ENCODE measurements at places on chromosomes 1 and 21.

- DNase-seq = no peak
These were observed 81.0 kb upstream of the KCNK2 start for GRCh38 chr1:215001419-215002021.

DNA sequence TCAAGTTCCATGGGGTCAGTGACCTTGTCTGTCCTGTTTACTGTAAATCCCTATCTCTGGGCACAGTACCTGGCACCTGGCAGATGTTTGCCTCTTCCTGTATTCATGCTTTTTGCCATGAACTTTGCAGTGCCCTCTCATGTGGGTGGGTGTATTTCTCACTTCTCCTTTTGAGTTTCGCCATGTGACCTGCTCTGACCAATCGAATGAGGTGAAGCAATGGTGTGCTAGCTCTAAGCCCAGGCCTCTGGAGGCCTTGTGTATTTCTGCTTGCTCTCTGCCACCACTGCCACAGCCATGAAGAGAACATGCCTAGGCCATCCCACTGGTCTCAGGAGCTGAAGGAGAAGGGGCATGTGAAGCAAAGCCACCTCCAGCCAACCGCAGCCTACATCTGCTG lies 185.5 kb upstream of the ZC3H12A start:
- DNase-seq = no peak

DNA sequence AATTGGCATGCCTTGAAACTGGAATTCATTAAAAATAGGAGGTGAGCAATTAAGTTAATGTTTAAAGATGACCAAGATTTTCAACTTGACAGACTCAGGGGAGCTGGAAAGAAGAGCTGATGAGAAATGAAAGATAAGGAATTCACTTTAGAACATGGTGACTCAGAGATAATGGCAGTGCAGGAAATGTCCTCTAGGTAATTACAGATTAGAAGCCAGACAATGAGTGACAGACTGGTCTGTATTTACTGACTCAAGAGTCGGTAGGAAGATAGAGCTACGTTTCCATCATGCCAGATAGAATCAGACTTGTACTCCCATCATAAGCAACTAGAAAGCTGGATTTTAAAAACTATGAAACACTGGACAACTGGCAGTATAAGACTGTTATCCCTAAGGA lies 151.6 kb downstream of the AJAP1 start:
- DNase-seq = no peak

DNA sequence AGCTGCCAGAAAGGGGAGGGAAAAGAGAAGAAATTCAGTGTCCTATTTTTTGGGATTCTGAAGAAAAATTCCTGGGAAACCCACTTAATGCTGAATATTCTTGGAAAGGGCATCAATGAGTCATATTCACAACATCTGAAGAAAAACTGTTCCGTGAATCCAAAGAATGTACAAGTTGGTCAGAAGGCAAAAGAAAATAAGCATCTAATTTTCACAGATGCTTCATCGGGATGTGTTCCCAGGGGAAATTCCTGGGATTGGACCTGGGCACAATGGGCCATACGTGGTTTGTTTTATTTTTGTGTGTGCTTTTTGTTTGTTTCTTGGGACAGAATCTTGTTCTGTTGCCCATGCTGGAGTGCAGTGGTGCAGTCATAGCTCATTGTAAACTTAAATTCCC lies 112.2 kb downstream of the MAP3K21 start:
- DNase-seq = no peak

DNA sequence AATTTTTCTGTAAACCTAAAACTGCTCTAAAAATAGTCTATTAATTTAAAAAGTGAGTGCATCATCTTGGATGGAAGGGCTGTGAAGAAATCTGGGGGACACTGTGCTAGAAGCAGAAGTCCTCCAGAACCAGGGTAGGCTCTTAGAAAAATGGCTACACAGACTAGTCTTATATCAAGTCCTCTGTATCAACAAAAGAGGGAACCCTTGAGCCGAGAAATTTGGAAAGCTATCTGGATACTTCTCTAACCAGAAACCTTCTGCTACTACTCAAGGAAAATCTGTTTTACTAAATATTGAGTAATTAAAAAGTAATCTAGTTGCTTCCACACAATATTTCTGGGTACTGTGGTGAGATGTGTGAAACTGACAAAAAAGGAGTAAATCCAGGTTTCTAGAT lies 92.1 kb downstream of the WDR3 start:
- DNase-seq = no peak

DNA sequence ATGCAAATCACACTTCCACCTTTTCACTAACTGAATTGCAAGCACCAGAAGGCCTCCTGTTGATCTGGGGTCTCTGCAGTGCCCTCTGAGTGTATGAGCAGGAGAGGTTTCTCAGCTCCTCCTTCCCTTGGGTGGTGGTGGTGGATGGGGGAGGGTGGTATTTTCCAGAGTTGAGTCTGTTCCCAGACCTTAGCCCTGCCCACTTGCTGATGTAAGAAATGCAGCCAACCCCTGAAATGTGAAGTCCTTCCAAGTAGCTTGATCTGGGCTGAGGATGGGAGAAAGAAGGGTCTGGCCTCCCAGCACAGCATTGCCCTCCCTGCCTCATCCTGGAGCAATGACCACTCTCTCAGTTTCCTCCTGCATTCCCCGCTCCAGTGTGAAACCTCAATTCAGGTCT lies 6.3 kb upstream of the FOXD2 start:
- no peak for DNase-seq

DNA sequence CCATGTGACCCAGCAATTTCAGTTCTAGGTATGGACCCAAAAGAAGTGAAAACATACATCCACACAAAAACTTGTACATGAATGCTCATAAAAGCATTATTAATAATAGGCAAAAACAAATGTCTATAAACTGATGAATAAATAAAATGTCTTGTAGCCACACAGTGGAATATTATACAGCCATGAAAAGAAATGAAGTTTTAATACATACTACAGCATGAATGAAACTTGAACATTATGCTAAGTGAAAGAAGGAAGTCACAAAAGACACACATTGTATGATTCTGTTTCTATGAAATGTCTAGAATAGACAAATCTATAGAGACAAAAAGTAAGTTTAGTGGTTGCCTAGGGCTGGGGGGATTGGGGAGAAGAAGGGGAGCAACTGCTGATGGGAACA lies 130.2 kb downstream of the CDC7 start:
- DNase-seq = no peak

DNA sequence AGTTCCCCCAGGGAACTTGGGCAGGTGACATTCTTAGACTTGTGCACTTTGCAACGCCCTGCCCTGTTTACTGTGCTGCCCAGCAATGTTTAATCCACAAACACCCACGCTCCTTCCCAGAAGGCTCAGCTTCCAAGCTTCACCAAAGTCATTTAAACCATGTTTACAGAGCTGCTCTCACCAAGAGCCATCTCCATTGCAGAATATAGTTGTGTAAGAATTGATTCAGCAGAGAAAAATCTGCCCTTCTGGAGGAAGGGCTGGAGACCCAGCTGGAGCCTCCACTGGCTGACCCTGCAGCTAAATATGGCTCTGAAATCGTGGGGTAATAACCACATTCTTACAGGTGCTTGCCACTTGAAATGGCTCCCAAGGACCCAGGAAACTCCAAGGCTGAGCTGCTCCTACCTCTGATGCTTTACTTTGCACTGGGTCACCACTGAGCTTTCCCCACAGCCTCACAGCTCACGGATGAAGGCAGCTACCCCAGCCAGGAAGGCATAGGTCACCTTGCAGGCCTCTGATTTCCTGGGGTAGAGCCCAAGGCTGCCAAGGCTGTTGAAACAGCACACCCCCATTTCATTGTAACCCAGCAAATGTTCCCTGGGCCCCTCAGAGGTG lies 8.7 kb downstream of the CAPN2 start:
- DNase-seq = no peak

DNA sequence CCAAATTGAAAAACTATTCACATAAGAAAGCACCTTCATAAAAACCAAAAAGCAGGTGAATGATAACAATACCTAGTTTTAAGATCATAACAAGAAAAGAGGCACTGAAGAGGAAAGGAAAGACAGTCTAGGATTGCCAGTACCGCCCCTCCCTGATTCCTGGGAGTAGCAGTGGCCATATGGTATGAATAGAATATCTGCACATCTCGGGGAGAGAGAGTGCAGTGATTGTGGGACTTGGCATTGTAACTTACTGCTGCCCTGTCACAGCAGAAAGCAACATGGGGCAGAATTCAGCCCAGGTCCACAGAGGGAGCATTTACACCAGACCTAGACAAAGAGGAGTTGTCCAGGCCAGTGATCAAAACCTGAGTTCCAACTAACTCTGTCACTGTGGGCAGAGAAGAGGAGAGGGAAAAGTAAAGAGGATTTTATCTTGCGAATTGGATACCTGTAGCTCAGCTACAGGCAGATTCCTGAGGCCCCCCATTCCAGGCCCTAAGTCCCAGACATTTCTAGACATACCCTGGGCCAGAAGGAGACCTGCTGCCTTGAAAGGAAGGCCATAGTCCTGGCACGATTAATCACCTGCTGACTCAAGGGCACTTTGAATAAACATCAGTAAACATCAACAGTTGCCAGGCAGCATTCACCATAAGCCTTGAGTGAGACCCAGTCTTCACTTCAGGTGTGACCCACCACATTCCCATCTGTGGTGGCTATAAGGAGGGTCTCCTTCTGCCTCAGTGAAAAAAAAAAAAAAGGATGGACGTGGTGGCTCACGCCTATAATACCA lies 397.5 kb downstream of the TGFB2 start:
- no peak for DNase-seq

- no peak for DNase-seq
These were observed 33.0 kb upstream of the MTF1 start for GRCh38 chr1:37892151-37893047.

DNA sequence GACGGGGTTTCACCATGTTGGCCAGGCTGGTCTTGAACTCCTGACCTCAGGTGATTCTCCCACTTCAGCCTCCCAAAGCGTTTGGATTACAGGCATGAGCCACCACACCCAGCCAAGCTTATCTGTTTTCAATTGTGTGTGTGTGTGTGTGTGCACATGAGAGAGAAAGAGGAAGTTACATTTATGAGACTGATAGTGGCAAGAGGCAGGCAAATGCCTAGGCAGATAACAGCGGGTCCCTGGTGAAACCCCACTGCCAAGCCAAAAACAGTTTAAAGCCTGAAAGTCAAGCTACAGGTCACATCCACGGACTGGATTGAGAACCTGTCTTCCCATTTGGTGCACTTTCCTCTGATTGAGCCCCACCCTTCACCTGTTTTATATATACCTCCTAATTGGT lies 35.1 kb upstream of the IFNGR2 start:
- no peak for DNase-seq

DNA sequence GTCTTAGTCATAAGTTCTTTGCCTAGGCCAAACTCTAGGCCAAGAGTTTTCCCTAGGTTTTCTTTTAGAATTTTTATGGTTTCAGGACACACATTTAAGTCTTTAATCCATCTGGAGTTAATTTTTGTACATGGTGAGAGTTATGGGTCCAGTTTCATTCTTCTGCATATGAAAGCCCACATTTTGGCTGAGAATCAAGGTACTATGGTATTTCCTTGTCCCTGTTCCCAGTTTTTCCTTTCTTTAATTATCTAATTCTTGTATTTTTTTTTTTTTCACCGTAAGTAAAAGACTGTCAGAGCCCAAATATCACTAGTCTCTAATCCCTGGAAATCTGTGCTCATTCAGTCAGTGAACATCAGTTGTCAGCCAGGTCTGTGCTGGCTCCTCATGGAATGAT lies 105.4 kb downstream of the MAP3K21 start:
- no peak for DNase-seq

GRCh38 chr21:25967901-25968438 lies 202.6 kb downstream of the APP start:
- DNase-seq = no peak

- DNase-seq = no peak
These were observed 28.2 kb downstream of the GPR88 start for GRCh38 chr1:100565937-100566699.

- no peak for DNase-seq
These were observed 63.5 kb downstream of the MDM4 start for GRCh38 chr1:204579681-204580080.

DNA sequence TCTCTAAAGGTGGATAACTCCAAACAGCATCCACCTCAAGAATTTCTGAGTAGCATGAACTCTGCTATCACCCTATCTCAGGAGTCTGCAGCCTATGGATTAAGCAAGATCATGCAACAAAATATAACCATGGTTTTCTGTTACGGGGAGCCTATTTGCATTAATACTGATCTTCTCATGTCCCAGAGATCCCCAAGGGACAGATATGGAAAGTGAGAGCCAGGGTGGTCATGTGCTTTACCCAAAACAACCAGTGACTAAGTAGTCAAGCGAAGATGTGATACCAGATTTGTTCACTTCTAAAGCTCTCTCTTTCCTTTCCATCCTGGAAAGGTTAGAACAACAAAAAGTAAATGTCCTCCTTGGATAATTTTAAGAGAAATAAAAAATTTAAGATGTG lies 125.1 kb downstream of the PRRX1 start:
- no peak for DNase-seq

- DNase-seq = no peak
These were observed 92.9 kb upstream of the FGGY start for GRCh38 chr1:59204001-59204400.

- no peak for DNase-seq
These were observed 14.6 kb downstream of the LCA5L start for GRCh38 chr21:39430954-39431353.

DNA sequence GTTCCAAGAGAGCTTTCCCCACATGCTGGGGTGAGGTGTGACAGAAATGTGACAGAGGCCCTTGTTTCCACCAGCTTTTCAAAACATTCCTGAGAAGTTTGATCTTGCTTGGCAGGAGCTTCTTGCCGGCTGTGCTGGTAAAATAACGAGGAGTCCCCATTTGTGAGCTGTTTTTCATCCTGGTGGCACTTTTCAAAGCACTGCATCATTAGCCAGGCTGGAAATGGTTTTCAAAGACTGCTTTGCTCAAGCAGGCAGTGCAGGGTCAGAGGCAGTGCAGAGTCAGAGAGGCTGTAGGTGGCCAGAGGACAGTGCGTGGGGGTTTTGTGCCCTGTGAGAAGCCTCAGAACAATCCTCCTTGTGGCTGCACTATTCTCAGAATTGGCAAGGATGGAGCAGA lies 75.8 kb upstream of the KCNA3 start:
- DNase-seq = no peak

DNA sequence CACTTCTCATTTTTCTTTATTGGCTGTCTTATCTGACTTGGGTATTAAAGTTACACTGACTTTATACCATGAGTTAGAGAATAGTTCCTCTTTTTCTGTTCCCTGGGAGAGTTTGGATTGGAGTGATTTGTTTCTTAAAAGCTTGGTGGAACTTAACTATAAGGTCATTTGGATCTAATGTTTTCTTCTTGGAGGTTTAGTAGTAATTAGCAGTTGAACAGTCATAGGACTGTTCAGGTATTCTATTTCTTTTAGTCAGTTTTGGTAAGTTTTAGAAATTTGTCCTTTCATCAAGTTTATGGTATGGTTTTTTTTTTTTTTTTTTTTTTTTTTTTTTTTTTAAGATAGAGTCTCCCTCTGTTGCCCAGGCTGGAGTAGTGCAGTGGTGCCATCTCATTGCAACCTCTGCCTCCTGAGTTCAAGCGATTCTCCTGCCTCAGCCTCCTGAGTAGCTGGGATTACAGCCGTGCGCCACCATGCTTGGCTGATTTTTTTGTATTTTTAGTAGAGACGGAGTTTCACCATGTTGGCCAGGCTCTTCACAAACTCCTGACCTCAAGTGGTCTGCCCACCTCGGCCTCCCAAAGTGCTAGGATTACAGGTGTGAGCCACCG lies 6.3 kb downstream of the TTC3 start:
- no peak for DNase-seq
